ENCODE measurements at places on chromosomes 6 and 20.

DNA sequence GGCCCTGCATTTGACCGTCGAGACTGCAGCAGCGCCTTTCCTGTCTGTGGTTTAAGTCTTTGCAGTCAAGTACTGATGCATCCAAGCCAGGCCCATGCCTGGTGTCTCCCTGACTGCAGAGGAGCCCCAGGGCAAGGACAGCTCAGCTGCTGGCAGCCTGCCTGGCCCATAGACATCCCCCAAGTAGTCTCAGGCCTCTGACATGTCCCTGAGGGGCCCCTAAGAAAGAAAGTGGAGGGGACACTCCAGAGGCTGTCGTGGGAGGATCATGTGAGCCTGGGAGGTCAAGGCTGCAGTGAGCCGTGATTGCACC, 18.0 kb downstream of the HRH3 start:
- DNase-seq, result no peak
- H3K36me3 ChIP-seq, result peaks cover 6% of the 10 kb centered on the region
- no peak overlapping the region for H3K27ac ChIP-seq
- no peak overlapping the region for H3K4me3 ChIP-seq

DNA sequence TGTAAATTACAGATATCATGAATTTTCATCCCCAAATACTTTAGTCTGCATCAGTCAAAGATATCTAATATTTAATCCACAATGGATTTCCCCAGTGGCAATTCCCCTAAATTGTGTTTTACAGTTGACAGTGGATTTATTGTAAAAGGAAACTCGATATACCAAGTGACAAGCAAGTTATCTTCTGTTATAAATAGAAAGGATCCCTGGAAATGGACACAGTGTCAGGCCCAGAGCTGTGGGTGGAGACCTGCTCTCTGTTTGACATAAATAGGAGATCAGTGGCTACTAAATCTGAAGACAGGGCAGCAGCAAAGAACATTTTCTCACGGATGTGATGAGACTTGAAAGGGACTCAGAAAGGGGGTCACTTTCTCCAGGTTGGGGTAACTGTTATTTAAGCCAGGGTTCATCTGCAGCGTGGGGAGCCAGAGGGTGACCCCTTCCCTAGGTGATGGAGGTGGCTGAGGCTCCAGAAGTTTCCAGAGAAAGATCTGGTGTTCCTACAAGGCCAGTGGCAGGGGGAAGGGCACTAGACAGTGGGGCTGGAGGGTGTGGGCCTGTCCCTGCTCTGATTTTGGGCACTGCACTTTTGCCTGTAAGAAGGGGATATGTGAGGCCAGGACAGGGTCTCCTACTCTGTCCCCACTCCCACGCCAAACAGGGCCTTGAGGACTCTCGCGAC, 12.3 kb upstream of the FAM110A start:
- no peak for DNase-seq
- no peaks in the 10 kb centered on the region for H3K27me3 ChIP-seq
- no peak overlapping the region for H3K4me3 ChIP-seq

DNA sequence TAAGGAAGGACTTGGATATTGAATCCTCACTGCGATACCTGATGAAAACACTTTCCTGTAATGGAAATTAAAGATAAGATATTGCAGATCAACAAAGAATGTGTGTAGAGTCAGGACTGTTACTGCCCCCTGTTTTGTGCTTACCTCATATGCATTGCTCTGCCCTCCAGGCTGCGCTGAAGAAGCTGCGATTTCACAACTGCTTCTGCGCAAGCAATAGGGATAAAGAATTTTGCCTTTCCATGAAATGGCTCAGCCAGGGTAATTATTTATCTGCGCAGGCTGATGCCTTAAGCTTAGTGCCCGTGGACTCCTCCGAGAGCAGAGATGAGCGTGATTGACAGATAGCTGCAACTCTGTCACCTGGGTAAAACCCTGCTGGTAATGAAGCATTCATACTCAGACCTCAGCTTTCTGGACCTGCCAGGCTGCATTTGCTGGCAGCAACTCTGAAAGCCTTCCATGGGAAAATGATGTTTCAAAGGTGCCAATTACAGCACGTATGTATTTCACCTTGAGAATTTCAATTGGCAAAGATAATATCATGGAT, 370.6 kb downstream of the SAMD5 start:
- H3K27me3 ChIP-seq, result no peaks in the 10 kb centered on the region
- H3K27ac ChIP-seq, result no peak overlapping the region
- no peaks in the 10 kb centered on the region for H3K4me1 ChIP-seq
- no peak for DNase-seq
- H3K36me3 ChIP-seq, result no peaks in the 10 kb centered on the region
- H3K4me3 ChIP-seq, result no peak overlapping the region

GRCh38 chr6:166476634-166477215, 94.0 kb upstream of the MPC1 start:
- H3K27me3 ChIP-seq, result no peaks in the 10 kb centered on the region
- H3K4me3 ChIP-seq, result no peak overlapping the region
- DNase-seq, result peak; percentile 33
- H3K4me1 ChIP-seq, result no peaks in the 10 kb centered on the region

GRCh38 chr20:4454111-4454510, 267.6 kb upstream of the PRND start:
- no peak overlapping the region for H3K27ac ChIP-seq
- H3K27me3 ChIP-seq, result no peaks in the 10 kb centered on the region
- H3K36me3 ChIP-seq, result no peaks in the 10 kb centered on the region
- no peak for DNase-seq
- H3K4me3 ChIP-seq, result no peak overlapping the region
- H3K4me1 ChIP-seq, result no peaks in the 10 kb centered on the region

- no peaks in the 10 kb centered on the region for H3K27me3 ChIP-seq
- no peak overlapping the region for H3K27ac ChIP-seq
- no peaks in the 10 kb centered on the region for H3K4me1 ChIP-seq
- no peak for DNase-seq
Observed at GRCh38 chr20:49387581-49387939, 94.9 kb downstream of the KCNB1 start.

- no peaks in the 10 kb centered on the region for H3K36me3 ChIP-seq
- DNase-seq, result no peak
- peak overlapping the region; percentile 55 for H3K27ac ChIP-seq
- no peaks in the 10 kb centered on the region for H3K27me3 ChIP-seq
- peak overlapping the region; percentile 64 for H3K4me3 ChIP-seq
Observed at GRCh38 chr6:10146715-10147451, 268.0 kb downstream of the TFAP2A start.

DNA sequence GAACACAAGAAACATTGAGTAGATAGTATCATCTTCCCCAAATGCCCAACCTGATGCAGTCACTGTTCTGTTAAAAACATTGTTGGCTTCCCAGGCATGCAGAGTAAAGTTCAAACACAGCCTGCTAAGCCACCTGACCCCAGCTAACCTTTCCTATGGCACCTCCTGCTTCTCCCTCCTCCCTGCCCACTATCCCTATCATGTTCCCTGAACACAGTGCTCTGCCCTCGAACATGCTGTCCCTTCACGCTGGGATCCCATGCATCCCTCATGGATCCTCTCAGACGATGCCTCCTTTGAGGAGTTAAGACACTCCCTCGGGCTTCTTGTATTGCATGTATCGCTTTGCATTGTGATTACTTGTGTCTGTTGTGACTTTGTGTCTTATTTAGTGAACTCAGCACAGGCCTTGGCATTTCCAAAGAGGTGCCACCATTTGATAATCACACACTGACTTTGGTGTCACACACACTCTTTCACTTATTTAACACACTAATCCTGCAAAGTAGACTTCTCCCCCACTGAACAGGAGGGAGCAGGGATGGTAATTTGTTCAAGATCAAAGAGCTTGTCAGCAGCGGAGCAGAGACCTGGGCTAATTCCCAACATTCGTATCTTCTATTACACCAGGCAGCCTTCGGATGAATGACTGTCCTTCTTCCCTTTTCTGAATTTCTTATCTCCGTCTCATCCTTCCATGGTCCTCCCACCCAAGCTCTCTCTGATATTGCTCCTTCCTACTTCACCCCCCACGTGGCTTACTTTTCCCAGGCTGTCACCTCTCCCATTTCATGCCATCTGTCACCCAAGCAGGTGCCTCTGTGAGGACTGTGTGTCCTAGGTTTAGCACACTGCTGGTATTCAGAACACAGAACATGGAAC, 28.3 kb upstream of the SMIM29 start:
- H3K4me3 ChIP-seq, result no peak overlapping the region
- DNase-seq, result no peak
- no peaks in the 10 kb centered on the region for H3K4me1 ChIP-seq
- no peak overlapping the region for H3K27ac ChIP-seq

DNA sequence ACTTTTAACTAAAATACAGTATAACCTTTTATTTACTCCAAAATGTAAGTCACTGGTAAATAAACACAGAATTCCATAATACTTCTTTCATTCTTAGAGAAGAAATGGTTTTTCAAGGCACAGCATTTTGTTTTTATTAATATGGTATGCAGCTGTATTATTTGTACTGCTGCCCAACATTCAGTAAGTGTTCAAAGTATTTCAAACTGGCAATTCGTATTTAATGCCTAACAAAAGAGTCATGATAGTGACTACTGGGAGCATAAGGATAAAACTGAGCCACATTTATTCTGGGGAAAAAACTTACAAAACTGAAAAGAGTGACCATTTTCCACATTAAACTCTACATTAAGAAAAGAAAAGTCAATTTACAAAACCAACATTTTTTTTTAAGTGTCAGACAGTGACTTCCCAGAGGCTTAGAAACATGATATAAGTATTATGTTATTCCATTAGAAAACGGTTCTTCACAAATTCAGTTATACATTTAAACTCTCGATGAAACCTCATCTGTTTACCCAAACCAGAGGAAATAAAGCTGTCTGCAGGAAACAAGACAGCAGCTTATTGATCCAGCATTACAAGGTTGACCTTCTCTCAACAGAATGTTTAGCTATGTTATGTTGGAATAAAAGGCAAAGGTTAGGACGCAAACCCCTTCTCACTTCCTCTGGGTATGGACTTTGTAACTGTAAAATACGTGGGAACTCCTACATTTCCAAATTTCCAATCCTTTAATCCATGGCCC, 24.3 kb downstream of the EPB41L2 start:
- no peaks in the 10 kb centered on the region for H3K36me3 ChIP-seq
- no peak overlapping the region for H3K27ac ChIP-seq
- H3K27me3 ChIP-seq, result no peaks in the 10 kb centered on the region
- no peak for DNase-seq
- H3K4me1 ChIP-seq, result no peaks in the 10 kb centered on the region

GRCh38 chr20:23027721-23028120, 7.4 kb upstream of the SSTR4 start:
- H3K27ac ChIP-seq, result no peak overlapping the region
- H3K27me3 ChIP-seq, result no peaks in the 10 kb centered on the region
- no peak overlapping the region for H3K4me3 ChIP-seq
- no peaks in the 10 kb centered on the region for H3K36me3 ChIP-seq

DNA sequence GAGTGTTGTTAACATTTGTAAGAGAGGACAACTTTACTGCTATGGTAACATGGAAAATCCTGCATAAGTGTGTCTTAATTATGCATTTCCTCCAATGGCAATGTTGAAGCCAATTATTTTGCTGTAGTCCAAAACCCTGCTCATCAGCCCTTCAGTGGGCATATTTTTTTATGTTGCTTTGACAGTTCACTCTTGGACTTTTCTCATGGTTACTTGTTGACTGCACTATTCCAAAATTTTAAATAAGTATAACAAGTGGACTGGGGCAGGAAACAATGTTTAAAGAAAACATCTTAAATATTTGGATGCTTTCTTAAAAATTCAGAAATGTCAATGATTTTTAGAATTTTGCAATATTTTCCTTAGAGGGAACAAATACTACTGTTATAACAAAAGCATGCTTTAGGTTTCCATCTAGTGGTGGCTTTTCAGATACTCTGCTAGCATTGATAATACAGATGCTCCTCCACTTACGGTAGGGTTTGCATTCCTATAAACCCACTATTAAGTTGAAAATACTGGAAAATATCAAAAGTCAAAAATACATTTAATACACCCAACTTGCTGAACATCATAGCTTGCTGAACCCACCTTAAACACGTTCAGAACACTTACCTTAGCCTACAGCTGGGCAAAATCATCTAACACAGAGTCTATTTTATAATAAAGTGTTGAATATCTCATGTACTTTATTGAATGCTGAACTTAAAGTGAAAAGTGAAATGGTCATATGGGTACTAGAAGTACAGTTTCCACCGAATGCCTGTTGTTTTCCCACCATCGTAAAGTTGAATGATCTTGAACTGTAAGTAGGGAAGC, 86.4 kb downstream of the ADGRG6 start:
- no peak overlapping the region for H3K27ac ChIP-seq
- DNase-seq, result no peak
- H3K4me3 ChIP-seq, result no peak overlapping the region
- H3K4me1 ChIP-seq, result no peaks in the 10 kb centered on the region

- no peaks in the 10 kb centered on the region for H3K36me3 ChIP-seq
- no peaks in the 10 kb centered on the region for H3K4me1 ChIP-seq
- no peak overlapping the region for H3K4me3 ChIP-seq
- H3K27ac ChIP-seq, result no peak overlapping the region
Observed at GRCh38 chr6:128172081-128172480, 271.2 kb upstream of the THEMIS start.

GRCh38 chr6:152098683-152099082, 291.2 kb downstream of the ESR1 start:
- no peaks in the 10 kb centered on the region for H3K36me3 ChIP-seq
- H3K27me3 ChIP-seq, result no peaks in the 10 kb centered on the region
- H3K27ac ChIP-seq, result no peak overlapping the region
- no peak overlapping the region for H3K4me3 ChIP-seq

DNA sequence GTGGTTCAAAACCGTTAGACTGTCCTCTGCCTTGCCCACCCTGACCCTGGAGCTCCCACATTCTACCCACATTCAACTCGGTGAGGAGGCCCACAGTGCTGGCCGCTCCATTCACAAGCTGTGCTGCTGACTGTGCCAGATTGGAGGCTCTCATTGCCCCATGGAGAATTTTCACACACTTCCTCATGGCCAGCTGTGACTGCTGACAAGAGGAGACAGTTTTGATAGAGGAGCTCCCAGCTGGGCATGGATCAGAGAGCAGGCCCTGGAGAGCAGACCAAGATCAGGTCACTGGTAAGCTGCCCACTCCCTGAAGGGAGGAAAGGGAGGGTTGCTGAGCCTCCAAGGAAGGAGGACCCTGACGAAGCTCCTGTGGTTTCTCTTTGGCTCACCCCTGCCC, 246.1 kb upstream of the RIN2 start:
- no peaks in the 10 kb centered on the region for H3K27me3 ChIP-seq
- H3K27ac ChIP-seq, result no peak overlapping the region
- no peak overlapping the region for H3K4me3 ChIP-seq
- no peaks in the 10 kb centered on the region for H3K4me1 ChIP-seq

DNA sequence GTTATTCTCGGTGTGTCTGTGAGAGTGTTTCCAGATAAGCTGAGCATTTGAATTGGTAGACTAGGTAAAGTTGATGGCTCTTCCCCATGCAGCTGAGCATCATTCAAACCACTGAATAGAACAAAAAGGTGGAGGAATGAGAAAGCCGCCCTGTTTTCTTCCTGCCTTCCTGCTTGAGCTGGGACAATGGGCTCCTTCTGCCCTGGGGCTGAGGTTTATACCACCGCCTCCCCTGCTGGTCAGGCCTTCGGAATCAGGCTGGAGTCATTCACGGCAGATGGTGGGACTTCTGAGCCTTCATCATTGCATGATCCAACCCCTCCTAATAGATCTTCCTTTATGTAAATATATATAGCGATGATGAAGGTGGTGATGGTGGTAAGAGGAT, 124.9 kb downstream of the ANKRD60 start:
- no peaks in the 10 kb centered on the region for H3K4me1 ChIP-seq
- no peak overlapping the region for H3K27ac ChIP-seq
- no peaks in the 10 kb centered on the region for H3K27me3 ChIP-seq
- no peaks in the 10 kb centered on the region for H3K36me3 ChIP-seq
- no peak overlapping the region for H3K4me3 ChIP-seq
- no peak for DNase-seq

- H3K4me3 ChIP-seq, result no peak overlapping the region
- no peaks in the 10 kb centered on the region for H3K27me3 ChIP-seq
- no peak for DNase-seq
- no peak overlapping the region for H3K27ac ChIP-seq
- H3K36me3 ChIP-seq, result no peaks in the 10 kb centered on the region
Observed at GRCh38 chr20:19504251-19504650, 253.8 kb upstream of the RIN2 start.
